ENCODE measurements at places on chromosomes 12 and 14.

DNA sequence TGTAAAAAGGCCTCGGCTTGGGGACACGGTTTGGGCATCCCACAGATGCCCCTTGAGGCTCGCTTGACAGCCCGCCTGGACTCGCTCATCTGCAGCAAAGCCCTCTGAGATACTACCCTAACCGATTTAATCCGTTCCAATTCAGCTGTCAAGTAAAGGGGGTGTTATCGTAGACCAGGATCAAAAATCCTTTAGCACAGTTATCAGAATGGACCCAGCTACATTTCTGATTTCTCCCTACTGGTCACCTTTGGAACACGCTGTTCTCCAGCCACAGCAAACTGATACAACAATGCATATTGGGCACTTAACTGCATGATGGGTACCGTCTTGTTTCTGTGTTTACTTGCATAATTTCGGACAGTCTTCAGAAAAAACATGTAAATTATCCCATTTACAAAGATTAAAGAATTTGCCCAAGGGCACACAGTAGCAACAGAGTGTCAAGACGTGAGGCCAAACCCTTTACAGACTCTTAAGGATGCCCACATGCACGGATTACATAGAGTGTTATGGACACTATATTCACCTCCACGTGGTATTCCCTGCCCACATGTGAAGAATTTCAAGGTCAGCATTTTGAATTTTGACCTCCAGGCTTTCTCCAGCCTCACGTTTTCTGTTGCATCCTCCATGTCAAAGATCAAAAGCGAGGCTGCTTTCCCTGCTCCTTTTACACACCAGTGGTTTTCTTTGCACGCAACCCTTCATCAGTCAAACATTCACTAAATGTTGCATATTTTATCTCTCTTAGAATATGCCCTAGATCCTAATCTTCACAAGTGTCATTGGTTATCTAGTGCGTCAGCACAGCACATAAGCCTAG lies 3.2 kb upstream of the DUSP6 start:
- DNase-seq = no peak

DNA sequence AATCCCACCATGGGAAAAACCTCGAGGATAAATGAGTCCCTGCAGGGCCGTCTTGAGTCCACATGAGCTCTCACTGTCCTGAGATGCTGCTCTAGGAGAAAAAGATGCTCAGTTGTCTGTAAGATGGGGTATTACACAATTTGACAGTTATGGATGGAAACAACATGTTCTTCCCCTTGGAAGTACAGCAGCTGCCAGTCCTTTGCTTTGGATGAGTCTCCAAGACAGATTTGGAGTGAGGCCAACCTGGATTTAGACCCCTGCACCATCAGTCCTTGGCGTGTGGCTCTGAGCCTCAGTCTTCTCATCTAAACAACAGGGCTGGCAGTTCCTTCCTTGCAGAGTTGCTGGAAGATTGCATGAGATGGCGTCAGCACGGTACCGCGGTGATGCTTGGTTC lies 309.1 kb upstream of the FKBP4 start:
- DNase-seq = no peak

DNA sequence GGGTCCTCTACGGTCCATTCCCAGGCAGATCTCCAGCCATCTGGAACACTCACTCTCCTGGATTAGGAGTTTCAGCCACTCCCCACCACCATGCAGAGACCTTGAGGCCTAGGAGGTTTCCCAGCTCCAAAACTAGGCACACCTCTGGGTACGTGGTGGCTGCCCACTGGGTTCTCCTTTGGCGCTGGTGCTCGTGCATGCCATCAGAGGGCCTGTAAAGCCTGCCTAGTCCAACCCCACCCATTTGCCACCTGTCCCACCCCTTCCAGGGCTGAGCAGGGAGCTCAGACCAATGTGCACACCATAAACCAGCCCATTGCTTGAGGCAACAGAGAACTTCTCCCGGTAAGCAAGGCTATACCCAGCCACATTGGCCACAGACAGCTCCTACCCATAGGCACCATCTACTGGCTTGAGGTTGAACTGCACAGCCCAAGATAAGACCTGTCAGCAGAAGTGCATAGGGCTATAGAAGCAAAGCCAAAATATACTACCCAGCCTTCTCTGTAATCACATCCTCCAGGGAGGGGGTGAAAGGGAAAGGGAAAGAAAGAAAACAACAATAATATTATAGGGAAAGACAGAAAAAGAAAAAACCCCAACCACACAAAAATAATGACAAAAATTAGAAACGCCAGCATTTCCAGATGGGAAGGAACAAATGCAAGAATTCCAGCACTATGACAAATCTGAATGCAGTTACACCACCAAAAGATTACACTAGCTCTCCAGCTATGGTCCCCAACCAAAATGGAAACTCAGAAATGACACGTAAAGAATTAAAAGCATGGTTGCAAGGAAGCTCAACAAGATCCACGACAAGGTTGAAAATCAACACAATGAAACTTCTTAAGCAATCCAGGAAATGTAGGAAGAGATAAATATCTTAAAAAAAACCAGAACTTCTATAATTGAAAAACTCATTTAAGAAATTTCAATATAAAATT lies 111.9 kb upstream of the CCDC175 start:
- DNase-seq = peak; percentile 1

DNA sequence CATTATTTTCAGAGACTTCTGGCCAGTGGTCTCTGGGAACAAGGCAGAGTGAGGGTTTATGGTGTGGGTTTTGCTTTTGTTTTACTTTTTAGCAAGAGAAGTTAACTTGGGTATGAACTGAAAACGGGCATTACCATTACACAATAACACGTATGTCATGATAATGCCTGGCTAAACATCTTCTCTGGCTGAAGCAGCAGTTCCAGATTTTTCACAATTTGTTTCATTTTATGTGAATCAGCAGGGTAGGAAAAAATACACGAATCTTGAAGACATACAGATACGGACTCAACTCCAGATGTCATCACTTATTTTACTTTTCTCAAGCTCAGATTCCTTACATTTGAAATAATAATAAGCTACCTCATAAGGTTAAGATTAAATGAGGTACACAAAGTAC lies 2.5 kb upstream of the PCNX4 start:
- no peak for DNase-seq

DNA sequence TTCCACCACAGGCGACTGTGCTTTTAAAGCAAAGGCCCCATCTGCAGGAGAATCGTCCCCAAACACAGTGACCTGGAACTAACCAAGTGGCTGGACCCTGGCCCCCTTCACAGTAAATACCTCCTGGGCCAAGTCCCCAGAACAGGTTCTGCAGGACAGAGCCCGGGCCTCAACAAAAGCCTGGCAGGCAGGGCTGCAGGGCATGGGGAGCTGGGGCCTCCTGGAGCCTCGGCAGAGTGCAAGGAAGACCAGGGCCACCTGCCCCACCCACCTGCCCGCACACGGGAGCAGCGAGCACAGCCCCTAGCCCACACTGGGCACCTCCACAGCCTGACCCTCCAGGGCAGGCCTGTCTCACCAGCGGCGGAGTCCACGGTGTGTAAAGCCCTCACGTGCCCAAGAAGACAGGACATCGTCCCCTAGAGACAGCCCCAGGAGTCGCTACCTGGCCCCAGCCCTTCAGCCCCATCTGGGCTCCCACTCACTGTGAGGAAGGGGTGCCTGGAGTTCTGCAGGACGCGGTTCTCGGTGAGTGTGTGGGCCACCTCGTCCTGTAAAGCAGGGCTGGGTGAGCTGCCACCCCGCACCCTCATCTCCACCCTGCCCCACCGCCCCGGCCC lies 21.0 kb downstream of the AKT1 start:
- DNase-seq = no peak

- DNase-seq = no peak
Observed at GRCh38 chr12:52526511-52526951, 6.3 kb upstream of the KRT5 start.

DNA sequence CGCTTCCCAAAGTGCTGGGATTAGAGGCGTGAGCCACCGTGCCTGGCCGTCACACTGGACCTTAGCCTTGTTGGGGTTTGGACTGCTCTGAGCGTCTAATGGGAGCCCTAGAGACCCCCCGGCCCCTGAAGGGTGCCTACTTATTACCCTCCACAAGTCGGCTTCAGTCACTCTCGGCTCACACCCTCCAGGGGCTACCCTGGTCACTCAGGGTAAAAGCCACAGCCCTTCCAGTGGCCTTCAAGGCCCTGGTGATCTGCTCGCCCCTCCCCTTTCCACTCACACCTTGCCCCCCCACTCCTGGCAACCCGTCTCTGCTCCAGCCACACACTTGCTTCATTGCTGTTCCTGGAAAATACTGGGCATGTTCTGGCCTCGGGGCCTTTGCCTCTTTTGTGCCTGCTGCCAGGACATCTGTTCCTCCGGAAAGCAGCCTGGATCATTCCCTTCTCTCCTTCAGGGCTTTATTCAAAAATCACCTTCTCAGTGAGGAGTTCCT lies 3.6 kb upstream of the MORN3 start:
- DNase-seq = no peak

GRCh38 chr14:79242666-79243065 lies 968.6 kb downstream of the DIO2 start:
- DNase-seq = no peak

Measured in stimulated activated CD4-positive, alpha-beta T cell treated with anti-CD3 and anti-CD28 coated beads, Interleukin-1b, Interleukin-23, amount 100 ng/mL, for 1 hour (primary cell).